Frontal cortex (tissue), 4 donors: ENCODE measurements at places on chromosomes 12 and 14. TPM values are rescaled to one million over a fixed set of nuclear protein-coding genes. Genes with fewer than 3 reads are reported as not detected.

- DNase-seq, result no peak
Measured at GRCh38 chr12:38424436-38424835, 107.9 kb downstream of the ALG10B start.

DNA sequence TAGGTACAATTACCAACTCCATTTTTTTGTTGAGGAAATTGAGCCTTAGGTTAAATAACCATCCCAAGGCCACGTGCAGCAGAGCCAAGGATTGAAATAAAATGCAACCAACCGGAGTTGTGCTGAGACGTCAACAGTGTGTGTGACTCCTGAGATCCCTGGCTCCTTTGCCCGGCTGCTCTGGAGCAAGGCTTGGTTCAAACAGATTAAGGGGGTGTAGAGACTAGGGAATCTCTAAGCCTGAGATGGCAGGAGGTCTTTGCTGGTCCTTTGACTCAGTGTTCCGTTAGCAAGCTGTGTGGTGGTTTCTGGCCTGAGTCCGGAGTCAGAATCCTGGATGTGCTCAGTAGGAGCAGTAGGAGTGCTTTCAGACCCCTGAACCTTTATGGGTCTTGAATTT is 1.4 kb upstream of the SLC8A3 start:
- DNase-seq, result no peak

DNA sequence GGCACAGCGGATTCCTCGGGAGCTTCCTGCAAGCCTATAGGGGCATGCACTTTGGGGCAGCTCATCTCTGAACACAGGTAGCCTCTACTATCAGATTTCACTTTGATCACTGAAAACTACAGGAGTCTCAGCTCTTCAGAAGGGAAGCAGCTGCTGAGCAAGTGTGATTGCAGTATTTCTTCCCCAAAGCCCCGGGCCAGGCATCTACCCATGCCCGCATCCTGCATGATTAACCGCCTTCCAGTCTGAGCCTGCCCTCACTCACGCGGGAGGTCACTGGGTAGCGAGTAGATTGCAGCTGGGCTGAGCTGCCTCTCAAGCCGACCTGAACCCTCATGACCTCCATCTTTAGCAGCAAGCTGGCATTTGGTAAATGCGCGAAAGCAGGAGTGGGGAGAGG is 334.7 kb downstream of the DPF3 start:
- DNase-seq, result no peak

DNA sequence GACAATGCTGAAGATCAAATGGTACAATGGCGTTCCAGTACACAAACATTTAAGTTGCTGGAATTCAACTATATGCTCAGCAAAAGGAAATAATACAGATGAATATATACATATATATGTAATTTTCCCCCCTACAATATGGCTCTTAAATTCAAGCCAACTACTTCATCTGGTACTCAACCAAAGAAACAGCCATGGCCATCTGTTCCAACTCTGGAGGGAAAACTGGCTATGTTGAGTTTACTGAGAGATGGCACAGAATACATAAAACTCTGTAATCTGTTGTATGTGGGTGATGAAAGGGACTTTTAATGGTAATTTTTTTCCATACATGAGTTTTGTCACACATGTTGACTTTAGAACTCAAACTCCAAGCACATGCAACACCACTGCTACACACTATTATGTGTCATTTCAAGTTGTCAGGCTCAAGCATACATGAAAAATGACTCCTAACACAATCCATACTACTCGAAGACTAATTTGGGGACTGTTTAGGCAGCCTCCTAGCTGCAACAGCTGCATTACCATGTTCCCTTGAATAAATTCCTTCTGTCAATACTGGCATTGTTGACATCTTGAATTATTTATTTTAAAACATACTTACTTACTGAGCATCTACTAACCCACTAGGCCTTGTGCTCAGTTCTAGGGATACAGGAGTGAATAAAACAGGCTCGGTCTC is 38.2 kb upstream of the MAP3K9 start:
- no peak for DNase-seq

PRR4 gene
- total RNA-seq, result 1.2 TPM
